ENCODE measurements at places on chromosomes 4 and X. TPM values are rescaled to one million over a fixed set of nuclear protein-coding genes. Genes with fewer than 3 reads are reported as not detected.

The CFI gene
- total RNA-seq = not detected

The STPG2 gene
- 0.39 TPM for total RNA-seq

DNA sequence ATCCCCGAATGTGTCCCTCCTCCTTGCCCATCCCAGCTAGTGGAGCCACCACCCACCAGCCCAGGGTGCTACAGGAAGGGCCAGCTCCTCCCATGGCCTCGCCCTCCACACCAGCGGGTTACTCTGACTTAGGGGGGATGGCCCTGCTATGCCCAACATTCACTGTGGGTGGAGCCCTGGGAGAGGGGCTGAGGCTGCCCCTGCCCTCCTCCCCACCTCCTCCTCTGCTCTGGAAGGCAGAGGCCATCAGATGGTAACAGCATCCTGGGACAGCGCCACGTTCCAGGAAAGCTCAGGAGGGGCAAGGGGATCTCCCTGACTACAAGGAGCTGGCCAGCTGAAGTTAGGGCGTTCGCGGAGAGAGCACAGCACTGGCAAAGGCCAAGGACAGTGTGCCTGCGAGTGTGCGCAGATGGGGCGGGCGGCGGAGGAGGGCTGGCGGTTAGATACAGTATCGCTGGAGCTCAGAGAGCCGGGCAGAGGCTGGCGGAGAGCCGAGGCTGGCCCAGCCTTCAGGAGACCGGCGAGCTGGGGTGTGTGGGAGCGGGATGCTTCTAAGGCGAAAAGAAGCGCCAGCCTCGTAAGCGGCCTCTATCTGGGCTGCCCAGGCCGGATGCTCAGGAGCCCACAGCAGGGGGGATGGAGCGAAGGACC is 1.5 kb downstream of the JAKMIP1 start:
- DNase-seq = no peak

DNA sequence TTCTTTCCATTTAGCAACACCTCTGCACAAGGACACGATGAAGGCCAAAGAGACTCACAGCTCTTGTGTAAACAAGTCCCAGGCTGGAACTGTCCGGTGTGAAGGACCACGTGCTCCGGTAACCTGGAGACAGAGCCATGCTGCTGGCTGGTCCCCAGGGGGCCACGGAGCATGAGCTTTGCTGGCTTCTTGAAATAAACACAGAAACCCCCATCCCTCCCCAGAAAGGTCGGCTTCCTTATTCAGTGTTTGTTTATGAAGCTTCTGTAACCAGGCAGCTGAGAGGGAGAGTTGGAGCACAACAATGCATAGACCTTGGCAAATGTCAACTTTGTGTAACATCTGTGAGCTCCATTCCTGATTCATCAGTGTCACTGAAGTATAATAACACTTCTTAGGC is 109.4 kb downstream of the GPR143 start:
- no peak for DNase-seq

- DNase-seq = no peak
These were observed 1624.0 kb upstream of the IGFBP7 start for GRCh38 chr4:58734030-58734674.

GRCh38 chr4:33381816-33382215 is 2661.6 kb downstream of the PCDH7 start:
- DNase-seq = no peak

The NPY5R gene
- not detected for total RNA-seq

DNA sequence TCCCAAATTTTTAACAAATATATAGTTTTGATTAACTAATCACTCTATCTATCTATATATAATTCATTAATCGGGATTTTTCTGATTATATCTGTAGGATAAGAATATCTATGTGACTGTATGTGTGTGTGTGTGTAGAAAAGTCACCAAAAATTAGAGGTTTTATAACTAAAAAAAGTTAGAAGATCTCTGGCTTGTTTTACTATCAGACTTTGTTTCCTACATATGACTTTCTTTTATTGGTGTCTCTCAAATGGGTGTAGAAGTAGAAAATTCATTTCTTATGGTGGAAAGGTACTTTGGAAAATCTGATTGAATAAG is 26.7 kb upstream of the TMPRSS11D start:
- DNase-seq = no peak

GRCh38 chr4:33780952-33781791 is 2463.1 kb downstream of the ARAP2 start:
- DNase-seq = no peak

DNA sequence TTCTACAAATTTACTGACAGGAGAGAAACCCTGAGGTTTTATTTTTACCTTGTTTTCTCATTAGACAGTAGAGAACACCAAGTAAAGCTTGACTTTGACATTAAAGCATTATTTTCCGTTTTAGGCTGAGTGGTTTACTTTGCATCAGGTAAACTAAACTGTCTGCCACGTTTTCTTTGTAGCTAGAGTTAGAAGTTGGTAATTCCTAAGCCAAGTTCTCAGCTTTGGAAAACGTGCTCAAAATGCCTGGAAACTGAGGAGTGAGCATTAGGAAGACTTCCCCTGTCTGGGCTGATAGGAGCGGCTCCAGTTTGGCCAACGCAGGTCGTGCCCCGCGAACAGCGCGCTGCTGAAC is 819 bp downstream of the PDLIM3 start:
- no peak for DNase-seq

DNA sequence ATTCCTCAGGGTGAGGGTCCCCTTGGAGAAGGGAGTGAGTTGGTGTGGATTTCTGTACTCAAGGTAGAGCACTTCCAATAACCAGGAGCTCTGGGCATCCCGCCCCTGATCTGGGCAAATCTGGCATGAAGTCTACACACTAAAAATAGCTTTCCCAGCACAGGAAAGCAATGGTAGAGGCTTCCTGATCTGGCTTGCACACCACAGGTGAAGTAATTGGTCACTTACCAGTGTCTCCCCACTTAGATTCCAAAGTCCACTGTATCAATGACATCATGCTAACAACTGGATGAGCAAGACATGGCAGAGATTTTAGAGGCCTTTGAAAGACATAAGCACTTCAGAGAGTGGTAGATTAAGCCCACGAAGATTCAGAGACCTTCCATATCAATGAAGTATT is 17.8 kb upstream of the IDS start:
- no peak for DNase-seq

DNA sequence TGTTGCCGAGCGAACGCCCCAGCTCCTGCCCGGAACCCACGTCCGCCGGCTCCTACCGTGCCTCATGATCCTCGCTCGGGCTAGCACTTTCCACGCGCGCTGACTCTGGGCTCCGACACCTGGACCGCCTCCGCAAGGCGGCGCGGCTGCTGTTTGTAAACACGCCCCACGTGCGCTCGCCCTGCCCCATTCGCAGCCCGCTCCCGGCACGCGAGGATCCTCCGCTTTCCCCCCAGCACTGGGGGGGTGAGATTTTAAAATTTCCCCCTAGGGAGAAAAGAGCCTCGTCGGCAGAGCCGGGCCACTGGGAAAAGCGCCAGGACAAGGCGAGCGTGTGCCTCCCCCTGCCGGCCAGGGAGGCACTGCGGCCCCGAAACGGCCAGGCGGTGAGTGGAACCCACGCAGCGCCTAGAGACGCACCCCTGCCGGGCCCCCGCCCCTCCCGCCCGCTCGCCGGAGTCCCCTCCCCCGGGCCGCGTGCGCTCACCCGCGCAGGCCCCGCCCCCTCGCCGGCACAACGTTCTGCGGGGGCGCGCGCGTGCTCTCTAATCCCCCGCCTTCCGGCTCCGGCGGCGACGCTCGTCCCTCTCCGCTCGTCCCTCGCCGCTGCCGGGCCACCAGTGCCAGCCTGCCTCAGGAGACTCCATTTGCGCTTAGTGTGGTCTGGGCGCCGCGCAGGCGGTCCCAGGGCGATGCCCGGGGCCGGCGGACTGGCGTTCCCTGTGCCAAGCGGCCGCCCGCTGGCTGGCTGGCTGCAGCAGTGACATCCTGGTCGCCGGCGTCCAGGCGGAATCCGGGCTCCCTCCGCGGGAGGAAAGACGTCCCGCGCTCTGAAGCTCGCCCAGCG is at the start of gene TIGD2:
TSS of gene TIGD2 (plus strand) at position 548 of the 847 bp plus-strand sequence. CDS start 1,442 bp downstream, outside the sequence.
- DNase-seq = peak; percentile 83

The KDM5C gene
- total RNA-seq = 358 TPM

- no peak for DNase-seq
These were observed 37.6 kb upstream of the S100G start for GRCh38 chrX:16612257-16612897.

- DNase-seq = no peak
These were observed 30.9 kb downstream of the MCUB start for GRCh38 chr4:109590905-109591304.

The PPEF1 gene
- total RNA-seq = 0.59 TPM
